Activated CD8-positive, alpha-beta memory T cell treated with anti-CD3 and anti-CD28 coated beads for 4 hours (primary cell): ENCODE measurements at places on chromosomes 1 and 21.

DNA sequence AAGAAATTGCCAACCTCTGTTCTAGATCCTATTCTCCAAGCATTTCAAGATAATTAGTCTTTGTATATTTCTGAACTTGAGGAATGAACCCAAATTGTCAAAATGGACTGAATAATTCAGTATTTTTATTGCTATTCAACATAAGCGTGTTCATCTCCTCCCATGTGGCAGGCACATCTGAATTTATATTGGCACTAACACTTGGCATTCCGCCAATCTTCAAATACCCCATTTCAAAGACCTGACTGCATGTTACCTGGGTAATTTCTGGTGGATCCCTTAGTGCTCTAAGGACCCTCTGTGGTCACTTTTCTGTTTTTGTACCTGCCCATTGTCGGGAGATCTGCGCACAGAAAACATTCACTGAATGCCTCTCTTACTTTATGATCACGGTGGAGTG, 66.6 kb downstream of the BACE2 start:
- no peak for DNase-seq

GRCh38 chr1:116682641-116683221, 15.2 kb upstream of the IGSF3 start:
- DNase-seq = no peak

- no peak for DNase-seq
Measured at GRCh38 chr1:217493290-217493689, 137.6 kb downstream of the GPATCH2 start.

- no peak for DNase-seq
Measured at GRCh38 chr1:111412839-111413238, 14.7 kb downstream of the OVGP1 start.
